Posterior cingulate gyrus (tissue), 11 donors: ENCODE measurements at places on chromosomes 4 and X.

DNA sequence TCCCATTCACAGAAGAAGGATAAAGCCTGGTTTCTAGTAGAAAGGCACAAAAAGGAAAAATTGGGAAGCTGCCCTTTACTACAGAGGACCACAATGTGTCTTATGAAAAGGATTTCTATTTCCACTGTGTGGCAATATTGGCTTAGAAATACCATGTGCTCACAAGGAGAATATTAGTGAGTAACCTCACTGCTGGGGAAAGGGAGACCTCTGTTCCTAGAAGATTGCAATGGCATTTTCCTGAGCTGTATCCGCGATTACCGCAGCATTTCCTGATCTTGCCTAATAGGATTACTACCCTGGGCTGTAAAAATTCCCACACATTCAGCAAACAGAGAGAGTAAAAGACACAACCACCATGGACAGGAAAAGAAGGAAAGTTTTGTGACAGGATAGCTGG lies 308.8 kb upstream of the TECRL start:
- no peak for DNase-seq

GRCh38 chr4:3034231-3034630 lies 40.1 kb downstream of the HTT-AS start:
- DNase-seq = no peak

- DNase-seq = no peak
These were observed 16.6 kb upstream of the UBE2D3 start for GRCh38 chr4:102843938-102844337.

GRCh38 chr4:108762559-108763225 lies at the start of gene ETNPPL:
ETNPPL (minus strand) TSS chr4:108763053; CDS start chr4:108762898, 155 bp downstream.
- DNase-seq = peak; percentile 33
